WTC11 (cell line): ENCODE measurements at places on chromosomes 4 and X.

GRCh38 chrX:38877366-38877765, 76.1 kb downstream of the MID1IP1 start:
- no peak overlapping the region for H3K27ac ChIP-seq
- H3K27me3 ChIP-seq: no peaks in the 10 kb centered on the region; the same call in 1 of the 2 replicates
- H3K4me3 ChIP-seq: no peak overlapping the region

- H3K36me3 ChIP-seq: peaks cover 5% of the 10 kb centered on the region; the same call in 1 of the 2 replicates
- no peak overlapping the region for H3K4me3 ChIP-seq
- no peak overlapping the region for H3K27ac ChIP-seq
- H3K27me3 ChIP-seq: no peaks in the 10 kb centered on the region
Measured at GRCh38 chr4:14834382-14834781, 167.9 kb upstream of the CPEB2 start.

DNA sequence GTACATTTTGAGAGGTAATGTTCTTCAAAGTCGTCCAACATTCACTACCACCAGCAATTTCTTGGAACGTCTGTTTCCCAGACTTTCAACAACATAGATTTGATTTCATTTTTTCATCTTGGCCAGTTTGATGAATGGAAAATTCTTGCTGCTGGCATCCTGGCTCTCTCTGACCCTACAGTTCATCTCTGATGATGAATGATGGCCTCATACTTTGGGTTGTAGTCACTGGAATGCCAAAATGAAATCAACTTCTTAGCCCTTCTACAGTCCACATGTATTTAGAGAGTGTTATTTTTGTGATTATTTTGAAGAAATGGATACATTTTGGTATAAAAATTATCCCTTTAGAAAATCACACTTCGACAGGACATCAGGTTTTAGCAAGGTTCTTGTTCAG, 8.8 kb downstream of the CHST7 start:
- no peak for DNase-seq
- peak overlapping the region; percentile 93 for H3K27ac ChIP-seq
- H3K4me3 ChIP-seq: peak overlapping the region; percentile 41

- no peaks in the 10 kb centered on the region for H3K36me3 ChIP-seq
- H3K27ac ChIP-seq: no peak overlapping the region
- no peak overlapping the region for H3K4me3 ChIP-seq
- peaks cover 19% of the 10 kb centered on the region for H3K4me1 ChIP-seq
- no peak for DNase-seq
Measured at GRCh38 chr4:160406263-160406825, 1303.5 kb downstream of the RAPGEF2 start.
